Large intestine (tissue), 12 donors: ENCODE measurements at places on chromosomes 16 and 17. TPM values are rescaled to one million over a fixed set of nuclear protein-coding genes. Genes with fewer than 3 reads are reported as not detected.

- DNase-seq = no peak
Measured at GRCh38 chr17:5331506-5331905, 49.4 kb downstream of the RABEP1 start.

DNA sequence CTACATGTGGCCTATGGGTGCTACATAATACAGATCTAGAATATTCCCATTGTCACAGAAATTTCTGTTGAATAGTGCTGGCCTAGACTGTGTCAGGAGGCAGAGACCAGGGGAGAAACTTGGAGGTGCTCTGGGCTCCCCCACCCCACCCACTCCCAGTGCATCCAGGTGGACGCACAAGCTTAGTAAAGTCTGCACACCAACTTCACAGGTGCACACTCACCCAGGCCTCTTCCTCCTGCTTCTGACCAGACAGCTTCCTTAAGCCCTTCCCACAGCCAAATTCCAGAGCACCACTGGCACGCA, 7.6 kb upstream of the CNP start:
- no peak for DNase-seq

DNA sequence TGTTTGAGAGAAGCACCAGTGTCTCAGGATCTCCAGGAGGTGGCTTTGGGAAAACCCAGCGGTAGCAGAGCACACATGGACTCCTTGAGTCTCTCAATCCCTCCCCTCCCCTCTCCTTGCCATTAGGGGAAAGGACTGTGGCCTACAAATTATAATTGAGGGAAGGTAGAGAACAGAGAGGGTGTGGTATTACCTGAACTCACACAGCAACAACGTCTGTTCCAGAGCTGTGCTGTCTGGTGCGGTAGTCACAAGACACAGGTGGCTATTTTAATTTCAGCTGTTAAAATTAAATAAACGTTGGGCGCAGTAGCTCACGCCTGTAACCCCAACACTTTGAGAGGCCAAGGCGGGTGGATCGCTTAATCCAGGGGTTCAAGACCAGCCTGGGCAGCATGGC, 110.2 kb downstream of the ABCC6 start:
- DNase-seq = no peak

DNA sequence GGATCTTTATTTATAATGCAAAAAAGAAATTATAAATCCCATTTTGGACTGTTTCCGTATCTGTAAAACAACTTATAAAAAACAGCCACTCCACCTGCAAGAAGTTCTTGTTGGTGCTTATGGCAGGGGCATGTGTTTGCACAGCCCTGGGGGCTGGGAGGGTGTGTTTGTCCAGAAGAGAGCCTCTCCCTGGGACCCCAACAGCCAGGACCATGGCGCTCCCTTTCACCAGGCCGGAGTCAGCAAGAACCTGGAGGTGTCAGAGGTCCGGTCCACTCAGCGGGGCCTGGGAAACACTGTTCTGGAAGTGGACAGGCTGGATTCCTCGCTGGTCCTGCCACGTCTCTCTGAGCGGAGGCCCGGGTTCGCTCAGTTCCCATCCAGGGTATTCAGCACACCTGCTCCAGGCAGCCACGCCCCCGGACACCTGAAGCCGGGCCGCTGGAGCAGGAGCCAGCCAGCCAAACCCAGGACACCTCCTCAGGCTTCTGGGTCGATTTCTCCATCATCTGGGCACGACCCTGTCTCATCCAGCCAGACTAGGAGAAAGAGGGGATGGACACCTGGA, 18.9 kb upstream of the GINS2 start:
- no peak for DNase-seq

The GUCY2D gene
- 1.3 TPM for polyA plus RNA-seq
